ENCODE measurements at places on chromosomes 1 and 21. TPM values are rescaled to one million over a fixed set of nuclear protein-coding genes. Genes with fewer than 3 reads are reported as not detected.

GRCh38 chr1:20078171-20078651 is 8.2 kb downstream of the PLA2G5 start:
- no peak for DNase-seq

ST6GALNAC3 gene
- total RNA-seq = 15.8 TPM

DNA sequence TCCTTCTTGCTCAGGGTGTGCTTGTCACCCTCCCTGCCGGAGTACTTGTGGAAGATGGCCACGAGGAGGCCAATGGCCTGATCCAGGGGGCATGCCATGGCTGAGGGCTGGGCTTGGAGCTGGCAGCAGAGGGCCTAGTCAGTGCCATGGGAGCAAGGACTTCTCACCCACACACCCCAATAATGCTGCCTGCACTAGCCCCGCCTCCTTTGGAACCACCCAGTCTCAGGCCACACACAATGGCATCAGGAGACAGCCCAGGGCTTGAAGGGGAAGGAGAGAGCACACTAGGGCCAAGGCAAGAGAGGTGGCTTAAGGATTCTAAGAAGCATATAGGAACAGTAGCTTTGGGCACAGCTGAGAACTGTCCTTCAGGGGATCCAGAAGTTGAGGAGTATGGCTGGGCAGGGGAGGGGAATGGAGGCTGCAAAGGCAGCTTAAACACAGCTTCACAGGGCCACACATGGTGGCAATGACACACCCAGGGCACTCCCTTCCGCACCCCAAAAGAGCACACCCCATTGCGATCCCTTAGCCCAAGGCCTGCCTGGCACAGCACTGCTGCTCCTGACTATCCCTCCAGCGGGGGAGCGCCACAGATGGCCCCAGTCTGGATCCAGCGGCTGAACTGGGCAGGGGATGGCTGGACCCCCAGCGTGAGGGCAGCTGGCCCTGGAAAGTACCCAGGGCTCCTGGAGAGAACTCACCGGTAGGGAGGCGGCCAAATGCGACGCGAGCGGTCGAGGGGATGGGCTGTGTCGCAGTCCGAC is at the start of gene S100A6:
Gene S100A6, minus strand, starts transcription at position 750 of the 770 bp plus-strand sequence. Its CDS starts 652 bp downstream, at position 98.
- no peak for DNase-seq

ANGPTL3 gene
- 0.41 TPM for total RNA-seq

SPRR2E gene
- total RNA-seq = not detected

DNA sequence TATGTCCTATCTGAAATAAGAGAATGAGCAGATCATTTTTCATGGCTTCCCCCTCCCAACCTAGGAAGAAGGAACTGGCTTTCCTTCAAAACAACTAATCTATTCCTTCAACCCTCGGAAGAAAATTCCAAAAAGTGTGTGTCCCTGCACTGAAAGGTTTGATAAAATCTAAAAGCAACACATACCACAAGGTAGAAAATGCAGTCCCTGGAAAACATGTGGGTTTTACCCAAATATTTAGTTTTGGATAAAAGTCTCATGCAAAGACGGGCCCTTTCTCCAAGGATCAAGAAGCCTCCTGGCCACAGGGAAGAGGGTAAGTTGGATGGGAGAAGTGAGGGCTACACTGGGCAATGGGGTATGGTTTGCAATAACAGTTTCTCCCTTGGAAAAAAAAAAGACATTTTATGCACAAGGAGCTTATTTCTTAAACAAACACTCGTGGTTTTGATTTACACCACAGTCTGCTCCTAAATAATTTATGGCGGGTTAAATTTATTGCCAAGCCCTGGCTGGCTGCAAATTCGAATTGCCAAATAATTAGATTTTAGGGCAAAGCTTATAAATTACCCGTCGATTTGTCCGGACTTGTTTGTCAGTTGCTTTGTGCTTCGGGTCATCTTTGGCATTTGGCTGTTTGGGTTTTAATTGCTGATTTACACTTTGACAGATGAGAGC is 28.9 kb downstream of the ERI3 start:
- DNase-seq = no peak

CAPN8 gene
- 56.1 TPM for total RNA-seq

NPL gene
- 15.7 TPM for total RNA-seq

GRCh38 chr1:171472183-171472647 is 13.1 kb upstream of the PRRC2C start:
- DNase-seq = no peak

GRCh38 chr21:44350773-44351481 is 2.5 kb upstream of the TRPM2 start:
- no peak for DNase-seq

- DNase-seq = no peak
These were observed 76.0 kb upstream of the ZBTB40 start for GRCh38 chr1:22375601-22376000.

DNA sequence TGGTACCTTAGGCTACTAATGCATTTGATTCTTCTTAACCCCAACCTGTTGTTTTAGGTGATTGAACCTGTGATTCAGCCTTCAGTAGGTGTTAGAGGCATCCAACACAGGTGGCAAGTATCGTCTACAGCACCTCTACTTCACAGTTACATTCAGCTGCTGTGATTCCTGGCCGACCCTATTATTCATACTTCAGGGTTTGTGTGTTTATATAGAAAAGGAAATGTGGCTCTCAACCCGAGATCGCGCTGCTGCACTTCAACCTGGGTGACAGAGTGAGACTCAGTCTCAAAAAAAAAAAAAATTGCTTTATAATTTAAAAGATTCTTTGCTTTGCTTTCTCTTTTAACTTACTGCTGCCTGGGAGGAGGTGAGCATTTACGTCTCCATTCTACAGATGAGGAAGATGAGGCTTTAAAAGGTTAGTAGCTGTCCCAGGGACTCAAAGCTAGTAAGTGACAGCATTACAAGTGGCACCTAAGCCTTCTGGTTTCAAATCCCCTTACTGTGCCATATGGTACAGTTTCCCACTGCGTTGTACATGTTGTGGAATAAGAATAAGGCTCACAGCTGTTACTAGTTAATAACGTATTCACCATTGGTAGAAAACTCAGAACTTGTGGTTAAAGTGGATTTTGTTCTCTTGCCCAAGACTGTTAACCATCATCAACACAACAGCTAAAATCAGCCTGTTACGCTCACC is 9.9 kb upstream of the GPR25 start:
- no peak for DNase-seq

DNA sequence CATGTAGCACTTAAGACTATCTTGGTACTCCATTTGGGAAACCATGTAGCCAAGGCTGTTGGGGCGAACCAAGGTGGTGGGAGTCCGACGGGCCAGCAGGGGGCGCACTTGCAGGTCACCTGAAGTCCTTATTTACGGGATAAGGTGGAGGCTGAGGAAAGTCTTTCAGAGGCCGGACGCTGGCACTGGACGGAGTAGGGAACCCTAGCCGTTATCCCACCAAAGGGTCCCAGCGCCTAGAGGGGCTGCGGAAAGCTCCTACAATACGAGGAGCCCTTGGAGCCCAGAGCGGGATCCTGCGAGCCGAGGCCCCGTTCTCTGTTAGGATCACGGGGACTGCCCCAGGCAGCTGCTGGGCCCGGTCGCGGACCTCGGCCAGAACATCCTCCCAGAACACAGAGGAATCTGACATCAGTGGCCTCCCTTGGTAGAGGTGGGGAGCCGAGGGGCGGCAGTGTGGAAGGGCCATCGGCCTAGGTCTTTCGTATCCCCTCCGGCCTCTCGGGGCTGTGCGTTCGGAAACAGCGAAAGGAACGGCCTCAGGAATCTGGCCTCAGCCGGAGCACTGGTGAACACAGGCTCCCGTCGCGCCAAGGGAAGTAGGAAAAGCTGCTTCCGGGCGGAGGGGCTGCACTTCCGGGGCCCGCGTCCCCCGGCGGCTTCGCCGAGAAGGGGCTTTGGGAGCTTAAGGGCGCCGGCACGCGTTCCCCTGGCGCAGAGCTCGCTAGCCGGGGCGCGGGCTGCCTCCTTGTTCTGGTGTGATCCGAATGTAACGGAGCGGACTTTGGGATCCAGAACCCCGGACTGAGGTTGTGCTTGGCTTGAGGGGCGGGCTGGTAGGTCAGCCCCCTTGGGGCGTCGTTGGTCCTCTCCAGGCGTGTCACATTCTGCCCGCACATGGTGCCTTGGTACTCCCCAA is 29.9 kb upstream of the RPTN start:
- peak; percentile 74 for DNase-seq

- no peak for DNase-seq
These were observed 39.7 kb downstream of the LACTBL1 start for GRCh38 chr1:22932803-22933470.

DNA sequence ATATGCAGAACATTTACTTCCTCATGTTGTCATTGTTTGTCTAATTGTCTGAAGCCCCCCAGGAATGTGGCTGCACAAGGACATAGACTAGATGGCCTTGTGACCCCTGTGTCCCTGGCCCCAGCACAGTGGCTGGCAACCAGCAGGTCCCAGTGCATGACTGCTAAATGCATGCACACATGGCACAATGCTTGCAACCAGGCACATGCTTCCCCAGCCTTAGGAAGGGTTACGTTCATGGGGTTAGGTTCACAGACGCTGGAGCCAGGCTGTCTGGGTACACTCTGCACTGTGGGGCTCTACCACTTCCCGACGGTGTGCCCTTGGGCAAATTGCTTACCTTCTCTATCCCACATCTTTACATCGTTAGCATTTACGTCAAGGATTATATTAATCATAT is 21.2 kb upstream of the CLIC6 start:
- no peak for DNase-seq

GRCh38 chr1:204842369-204842768 is 28.3 kb upstream of the NFASC start:
- DNase-seq = no peak

KLHL20 gene
- total RNA-seq = 23.5 TPM

GNAT2 gene
- total RNA-seq = not detected

SHE gene
- total RNA-seq = 18.1 TPM

- DNase-seq = peak; percentile 50
These were observed 12.0 kb downstream of the UBE2Q1 start for GRCh38 chr1:154546264-154547063.
